Activated naive CD4-positive, alpha-beta T cell (primary cell): ENCODE measurements at places on chromosomes 2 and 18.

DNA sequence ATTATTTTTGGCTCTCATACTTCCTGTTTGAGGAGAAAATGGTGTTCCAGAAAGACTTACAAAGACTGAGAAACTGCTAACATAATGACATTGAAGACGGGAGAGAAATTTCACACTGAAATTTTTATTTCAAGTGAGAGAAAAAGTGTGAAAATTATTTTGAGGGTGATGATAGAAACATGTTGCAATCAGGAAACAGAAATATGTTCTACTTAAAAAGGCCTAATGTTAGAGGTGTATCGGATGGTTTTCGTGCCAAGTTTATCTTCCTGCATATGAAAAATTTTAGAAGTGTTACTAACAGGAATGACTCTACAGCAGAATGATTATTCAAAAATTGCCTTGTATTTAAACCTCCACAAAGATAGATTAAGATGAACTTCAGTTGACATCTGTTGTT, 50.5 kb downstream of the KCNE4 start:
- DNase-seq, result no peak

DNA sequence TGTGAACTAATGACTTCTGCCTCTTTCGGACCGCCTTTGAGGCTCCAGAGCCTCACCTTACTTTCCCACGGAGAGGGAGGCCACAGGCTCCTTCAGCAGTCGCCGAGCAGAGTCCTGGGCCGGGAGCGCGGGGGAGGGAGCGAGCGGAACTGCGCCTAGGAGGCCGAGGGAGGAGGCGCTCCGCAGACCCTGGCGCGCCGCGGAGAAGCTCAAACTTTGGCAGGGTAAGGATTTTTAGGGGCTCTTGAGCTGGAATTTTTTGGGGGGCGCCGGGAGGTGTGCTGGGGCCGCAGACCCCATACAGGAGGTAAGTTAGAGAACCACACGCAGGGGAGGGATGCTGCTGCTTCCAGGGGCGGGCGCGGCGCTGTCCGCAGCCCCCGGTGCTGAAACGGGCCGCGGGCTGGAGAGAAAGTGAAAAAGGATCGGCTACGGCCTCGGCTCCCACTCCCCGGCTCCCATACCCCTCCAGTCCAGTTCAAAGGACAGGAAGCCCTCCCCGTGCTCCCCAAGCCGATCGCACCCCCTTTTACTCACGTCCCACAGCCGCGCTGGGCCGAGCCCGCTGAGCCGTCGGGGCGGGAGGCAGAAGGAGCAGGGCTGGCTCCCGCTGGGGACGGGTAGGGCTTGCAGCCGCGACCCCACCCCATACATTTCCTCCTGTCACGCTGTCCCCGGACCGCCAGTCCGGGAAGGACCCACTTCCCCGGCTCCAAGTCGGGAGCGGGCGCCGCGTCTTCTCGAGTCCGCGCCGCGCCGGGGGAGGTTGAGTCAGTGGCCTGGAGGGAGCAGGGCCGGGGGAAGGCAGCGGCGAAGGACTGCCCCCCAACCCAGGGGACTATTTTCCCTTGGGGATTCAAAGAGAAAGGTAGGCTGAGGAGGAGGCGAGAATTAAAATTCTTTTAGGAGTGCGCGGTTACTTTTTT, at the start of gene CNGA3:
Gene CNGA3, plus strand, starts transcription at position 146 of the 926 bp plus-strand sequence. CDS start 23,520 bp downstream, outside the sequence.
- DNase-seq, result no peak

- DNase-seq, result no peak
Measured at GRCh38 chr2:20781656-20782265, 41.1 kb downstream of the LDAH start.

DNA sequence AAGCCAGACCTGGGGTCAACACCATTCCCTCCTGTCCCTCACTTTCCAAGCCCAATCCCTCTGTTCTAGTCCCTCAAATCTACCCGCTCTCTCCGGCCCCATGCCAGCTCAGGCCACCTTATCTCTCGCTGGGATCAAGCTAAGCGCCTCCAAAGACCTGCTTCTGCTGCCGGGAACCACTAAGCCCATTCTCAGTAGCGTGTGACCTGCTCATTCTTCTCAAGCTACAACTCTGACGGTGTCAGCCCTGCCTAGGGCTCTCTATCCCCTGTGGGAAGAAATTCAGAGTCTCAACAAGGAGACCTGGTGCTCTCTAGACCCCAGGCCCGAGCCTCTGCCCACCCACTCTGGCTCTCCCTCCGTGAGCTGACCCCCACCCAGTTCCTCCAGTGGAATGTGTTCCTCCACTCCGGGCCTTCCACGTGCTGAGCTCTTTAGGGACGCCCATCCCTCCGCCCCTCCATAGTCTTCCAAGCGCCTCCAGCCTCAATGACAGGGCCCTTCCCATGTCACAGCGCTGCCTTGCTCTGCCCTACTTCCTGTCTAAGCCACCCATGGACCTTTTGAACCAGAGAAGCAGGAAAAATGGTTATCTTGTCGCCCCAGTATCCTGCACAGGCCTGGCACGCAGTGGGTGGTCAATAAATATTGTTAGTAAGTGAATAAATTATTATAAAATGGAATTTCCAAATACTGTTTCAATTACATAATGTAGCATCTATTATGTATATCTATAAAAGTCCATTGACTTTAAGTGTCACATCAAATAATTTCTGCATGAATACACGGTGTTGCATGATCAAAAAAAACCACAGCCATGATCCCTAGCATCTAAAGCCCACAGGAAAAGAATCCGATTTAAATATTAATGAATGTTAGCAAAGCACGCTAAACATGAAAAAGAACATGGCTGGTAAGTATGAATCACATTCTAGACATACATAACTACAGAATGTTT, 127.6 kb downstream of the ZNF516 start:
- no peak for DNase-seq

- no peak for DNase-seq
Measured at GRCh38 chr2:146579147-146579930, 1265.5 kb upstream of the ACVR2A start.

DNA sequence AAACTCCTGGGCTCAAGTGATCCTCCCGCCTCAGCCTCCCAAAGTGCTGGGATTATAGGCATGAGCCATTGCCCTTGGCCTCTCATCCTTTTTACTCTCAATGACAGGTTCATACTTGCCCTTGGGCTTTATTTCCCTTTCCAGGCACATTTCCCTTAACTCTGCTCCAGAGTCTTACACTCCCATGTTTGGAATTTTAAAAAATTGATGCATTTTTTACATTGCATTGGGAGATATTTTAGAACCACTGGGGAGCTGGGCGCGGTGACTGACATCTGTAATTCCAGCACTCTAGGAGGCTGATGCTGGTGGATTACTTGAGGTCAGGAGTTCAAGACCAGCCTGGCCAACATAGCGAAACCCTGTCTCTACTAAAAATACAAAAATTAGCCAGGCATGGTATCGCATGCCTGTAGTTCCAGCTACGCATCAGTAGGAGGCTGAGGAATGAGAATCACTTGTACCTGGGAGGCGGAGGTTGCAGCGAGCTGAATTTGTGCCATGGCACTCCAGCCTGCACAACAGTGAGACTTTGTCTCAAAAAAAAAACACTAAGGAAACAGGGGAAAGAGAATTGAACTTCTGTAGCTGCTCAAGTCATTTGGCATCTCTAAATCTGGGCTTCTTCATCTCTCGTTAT, 18.2 kb downstream of the TGIF1 start:
- no peak for DNase-seq

GRCh38 chr2:68658266-68658665, 14.9 kb downstream of the PROKR1 start:
- no peak for DNase-seq

DNA sequence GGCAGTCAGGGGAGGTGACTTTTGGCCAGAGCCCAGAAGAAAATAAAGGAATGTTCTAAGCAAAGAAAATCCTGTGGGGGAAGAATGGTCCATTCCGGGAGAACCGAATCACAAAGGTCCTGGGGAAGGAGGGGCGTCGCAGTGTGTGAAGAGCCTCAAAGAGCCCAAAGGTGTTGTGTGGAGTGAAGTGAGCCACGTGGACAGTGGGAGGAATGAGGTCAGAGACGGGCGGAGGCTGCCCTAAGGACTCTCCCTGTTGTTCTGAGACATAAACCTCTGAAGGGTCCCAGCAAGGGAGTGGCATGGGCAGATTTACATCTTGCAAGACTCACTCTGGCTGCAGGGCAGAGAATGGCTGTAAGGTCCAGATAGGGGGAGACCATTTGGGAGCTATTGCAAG, 91.3 kb upstream of the SEC11C start:
- no peak for DNase-seq

- DNase-seq, result no peak
Measured at GRCh38 chr18:73942956-73943355, 204.7 kb downstream of the FBXO15 start.

DNA sequence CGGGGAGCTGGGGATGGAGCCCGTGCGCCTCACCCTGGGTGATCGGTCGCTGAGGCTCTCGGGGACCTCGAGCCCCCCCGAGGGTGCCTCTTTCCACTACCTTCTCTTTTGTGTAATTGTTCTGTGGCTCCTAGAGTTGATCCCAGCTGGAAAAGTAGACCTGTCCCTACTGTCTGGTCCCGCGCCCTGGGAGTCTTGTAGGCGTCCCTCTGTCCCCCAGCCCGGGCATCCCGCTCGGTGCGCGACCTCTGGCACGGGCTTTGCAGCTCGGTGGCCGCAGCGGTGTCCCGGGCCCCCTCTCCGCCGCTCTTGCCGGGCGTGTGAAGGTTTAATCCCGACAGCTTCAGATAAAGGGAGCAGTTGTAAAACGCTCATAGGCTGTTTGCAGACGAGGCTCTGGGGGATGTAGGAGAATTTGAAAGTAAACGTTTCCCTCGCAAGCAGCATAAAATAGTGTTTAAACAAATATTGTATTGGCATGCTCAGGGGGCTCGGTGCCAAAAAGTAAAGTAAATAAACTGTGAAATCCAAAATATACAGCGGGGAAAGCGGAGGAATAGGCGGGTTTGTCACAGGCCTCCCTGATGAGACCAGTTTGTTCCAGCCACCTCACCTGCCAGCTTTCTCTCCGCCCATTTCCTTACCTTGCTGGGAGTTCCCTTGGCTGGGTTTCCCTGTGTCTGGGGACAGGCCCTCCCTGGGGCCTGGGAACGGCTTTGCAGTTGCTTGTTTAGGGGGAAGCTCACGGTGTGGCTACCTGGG, 1.9 kb downstream of the GLI2 start:
- DNase-seq, result no peak

DNA sequence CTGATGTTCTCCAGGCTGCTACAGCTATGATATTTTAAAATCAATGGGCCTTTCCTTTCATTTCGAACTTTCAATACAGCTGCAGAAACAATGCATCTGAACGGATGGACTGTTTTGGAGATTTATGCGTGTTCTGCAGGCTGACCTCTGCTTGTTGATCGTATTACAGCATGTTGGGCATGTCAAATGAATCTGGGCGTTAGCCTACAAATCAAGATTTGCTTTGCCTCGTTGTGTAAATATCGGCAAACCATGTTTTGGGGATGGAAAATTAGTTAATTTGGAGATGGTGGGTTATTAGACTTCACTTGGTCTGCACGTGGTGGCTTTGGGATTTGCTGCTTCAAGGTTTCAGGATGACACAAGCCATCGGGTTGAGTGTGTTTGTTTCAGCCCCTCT, 129.3 kb downstream of the AGAP1 start:
- DNase-seq, result no peak

- no peak for DNase-seq
Measured at GRCh38 chr2:160201849-160202539, 1.9 kb upstream of the ITGB6 start.

DNA sequence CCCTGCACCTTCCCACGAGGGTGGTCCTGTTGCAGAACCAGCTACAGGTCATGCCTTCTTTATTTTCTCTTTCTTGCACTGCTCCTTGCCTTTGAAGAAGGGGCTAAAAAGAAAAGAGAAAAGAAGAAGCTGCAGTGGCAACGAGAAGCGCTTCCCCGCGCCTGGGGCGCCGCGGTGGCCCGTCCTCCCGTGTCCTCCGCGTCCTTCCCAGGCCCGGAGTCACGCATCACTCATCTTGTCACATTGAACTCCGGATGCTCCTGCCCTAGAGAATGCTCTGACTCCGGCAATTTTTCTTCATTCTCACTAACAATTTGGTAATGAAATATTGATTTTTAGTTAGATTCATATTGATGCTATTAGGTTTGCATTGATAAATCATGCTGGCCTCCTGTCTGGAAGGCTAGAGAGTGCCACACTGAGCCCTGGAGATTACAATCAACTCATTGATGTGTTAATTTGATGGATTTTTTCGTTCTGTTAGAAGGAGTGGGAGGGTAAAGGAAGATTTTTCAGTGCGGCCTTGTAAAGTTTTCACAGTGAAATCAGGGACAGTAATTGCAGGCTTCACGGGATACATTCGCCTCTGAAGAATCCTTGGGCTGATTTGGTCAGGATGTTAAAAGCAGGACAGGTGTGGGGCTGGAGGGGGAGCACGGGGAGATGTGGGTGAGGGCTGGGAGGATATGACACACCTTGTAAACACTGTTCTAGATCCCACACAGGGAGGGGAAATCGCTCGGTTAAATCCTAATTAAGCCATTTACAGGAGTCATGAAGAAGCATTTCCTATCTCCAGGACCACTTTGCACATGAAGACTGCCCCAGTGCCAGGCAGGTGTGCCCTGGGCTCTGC, 349.3 kb downstream of the ZNF516 start:
- no peak for DNase-seq

- no peak for DNase-seq
Measured at GRCh38 chr2:168427451-168427850, 28.6 kb upstream of the CERS6 start.

DNA sequence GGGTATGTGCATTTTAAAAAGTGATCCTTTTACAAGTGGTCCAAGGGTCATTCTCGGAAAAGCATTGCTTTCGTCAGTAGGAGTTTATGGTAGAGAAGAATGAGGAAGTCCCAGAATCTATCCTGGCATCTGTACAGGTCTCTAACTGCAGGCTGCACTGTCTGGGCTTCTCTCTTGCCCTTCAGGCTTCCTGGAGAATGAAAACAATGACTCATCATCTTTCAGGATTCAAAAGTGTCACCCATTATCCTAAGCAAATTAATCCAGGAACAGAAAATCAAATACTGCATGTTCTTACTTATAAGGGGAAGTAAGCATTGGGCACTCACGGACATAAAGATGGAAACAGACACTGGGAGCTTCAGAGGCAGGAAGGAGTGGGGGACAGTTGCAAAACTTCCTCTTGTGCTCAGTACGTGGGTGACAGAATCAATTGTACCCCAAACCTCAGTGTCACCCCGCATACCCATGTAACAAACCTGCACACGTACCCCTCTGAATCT, 60.2 kb upstream of the TXNDC2 start:
- no peak for DNase-seq

DNA sequence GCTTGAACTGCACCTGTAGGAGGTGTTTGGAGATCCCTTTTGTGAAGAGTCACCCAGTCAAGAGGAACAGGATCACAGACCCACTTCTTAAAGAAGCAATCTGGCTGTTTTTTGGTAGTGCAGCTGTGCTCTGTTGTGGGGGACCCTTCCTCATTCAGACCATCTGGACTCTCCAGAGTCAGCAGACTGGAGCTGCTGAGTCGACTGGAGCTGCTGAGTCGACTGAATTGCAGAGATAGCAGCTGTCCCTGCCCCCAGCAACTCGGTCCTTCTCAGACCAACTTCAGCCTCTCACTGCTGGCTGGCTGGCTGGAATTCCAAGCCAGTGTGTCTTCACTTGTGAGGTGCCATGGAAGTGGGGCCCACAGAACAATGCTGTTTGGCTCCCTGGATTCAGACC, 56.8 kb downstream of the GTF3C3 start:
- no peak for DNase-seq
